CD4-positive, alpha-beta T cell treated with Interleukin-2 at 100 ng/mL for 4 hours (primary cell): ENCODE measurements at places on chromosomes 6 and 20.

DNA sequence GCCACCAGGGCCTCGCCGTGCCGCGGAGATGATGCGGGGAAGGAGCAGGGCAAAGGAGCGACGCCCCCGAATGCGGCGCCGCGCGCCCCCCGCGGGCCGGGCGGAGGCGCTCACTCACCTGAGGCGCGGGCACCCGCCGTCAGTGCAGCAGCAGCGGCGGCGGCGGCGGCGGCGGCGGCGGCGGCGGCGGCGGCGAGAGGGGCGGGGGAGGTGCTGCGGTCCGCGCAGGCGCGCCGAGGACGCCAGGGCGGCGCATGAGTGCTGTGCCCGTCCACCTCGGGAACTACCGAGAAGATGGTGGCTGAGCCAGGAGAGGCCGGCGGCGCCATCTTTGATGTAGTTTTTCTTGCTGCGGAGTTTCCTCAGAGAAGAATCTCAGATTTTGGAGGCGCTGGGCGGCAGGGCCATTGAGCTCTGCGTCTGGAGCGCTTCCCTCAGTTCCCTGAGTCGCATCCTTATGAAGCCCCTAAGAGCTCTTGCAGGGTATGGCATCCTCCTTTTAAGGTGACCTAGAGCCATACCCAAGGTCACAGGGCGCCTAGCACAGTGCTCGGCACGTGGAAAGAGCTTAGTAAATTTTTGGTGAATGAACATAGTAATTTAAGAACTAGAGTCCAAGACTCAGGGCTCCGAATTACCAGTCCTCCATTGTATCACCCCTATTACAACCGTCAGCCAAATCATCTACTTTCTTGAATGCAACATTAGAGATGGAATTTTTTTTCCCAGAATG lies at the start of gene NDRG3:
Gene NDRG3, minus strand, starts transcription at position 164 of the 733 bp plus-strand sequence. CDS start 24,355 bp downstream, outside the sequence.
- peak; percentile 95 for DNase-seq

DNA sequence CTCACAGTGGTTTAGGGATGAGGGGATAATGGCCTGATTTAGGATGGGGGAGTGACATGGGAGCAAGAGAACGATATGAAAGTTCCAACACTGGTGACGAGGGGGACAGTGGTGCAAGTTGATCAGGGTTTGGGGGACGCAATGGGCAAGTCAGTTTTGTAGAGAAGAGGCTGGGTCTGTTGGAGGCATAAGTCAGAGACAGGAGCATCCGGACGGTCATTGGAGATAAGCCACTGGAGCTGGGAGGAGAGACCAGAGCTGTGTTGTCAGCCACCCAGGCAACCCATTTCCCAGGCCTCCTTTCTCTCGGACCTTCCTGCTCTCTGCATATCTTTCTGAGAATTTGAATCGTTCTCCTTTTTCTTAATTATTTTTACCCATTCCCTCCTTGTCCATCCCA lies 9.5 kb downstream of the DNPH1 start:
- DNase-seq = no peak

- DNase-seq = no peak
Measured at GRCh38 chr20:34362502-34363061, 491 bp upstream of the ITCH start.

DNA sequence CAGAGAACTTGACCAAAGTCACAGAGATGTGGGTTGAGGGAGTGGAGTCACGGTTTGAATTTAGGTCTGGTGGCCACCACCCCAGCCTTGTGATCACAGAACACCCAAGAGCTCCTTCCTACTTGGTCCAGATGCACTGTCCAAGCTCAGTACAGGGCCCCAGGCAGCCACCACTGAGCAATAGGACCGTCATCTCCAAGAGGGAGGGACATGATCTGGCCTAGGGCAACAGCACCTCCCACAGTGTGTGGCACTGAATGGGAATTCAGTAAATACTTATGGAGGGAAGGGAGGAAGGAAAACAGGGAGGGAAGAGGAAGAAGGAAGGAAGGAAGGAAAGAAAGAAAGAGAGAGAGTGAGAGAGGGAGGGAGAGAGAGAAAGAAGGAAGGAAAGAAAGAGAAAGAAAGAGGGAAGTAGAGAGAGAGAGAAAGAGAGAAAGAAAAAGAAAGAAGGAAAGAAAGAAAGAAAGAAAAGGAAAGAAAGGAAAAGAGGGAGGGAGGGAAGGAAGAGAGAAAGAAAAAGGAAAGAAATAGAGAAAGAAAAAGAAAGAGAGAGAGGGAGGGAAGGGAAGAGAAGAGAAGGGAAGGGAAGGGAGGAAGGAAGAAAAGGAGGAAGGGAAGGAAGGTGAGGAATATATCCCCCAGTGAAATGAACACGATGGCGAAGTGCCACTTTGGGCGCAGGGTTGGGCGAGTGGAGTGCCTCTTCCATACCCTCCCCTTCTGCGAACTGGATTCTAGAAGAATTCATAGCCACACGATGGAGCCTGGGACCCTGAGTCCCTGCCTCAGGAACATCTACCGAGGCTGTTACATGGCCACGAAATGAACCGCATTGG lies 243.7 kb downstream of the TFAP2C start:
- no peak for DNase-seq

DNA sequence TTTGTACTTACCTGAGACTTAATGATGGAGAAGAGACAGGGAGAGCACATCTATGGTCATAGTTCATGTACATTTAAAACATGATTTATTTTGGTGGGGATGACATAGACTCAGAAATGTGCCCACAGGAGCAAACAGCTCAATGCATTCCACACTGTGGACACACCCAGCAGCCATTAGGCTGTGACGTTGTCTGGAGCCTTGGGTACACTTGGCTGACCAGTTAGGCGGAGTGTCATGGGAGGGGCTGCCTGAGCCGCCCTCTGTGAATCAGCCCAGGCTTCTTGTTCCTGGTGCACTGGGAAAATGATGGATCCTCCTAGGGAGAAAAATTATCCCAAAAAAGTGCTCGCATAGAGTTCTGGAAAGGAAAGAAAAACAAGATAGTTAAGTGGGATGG lies 231.0 kb upstream of the GMDS start:
- no peak for DNase-seq

GRCh38 chr20:1388741-1389483 lies 3.9 kb downstream of the FKBP1A start:
- DNase-seq = peak; percentile 24

GRCh38 chr6:95544517-95545225 lies 32.7 kb upstream of the MANEA start:
- no peak for DNase-seq

DNA sequence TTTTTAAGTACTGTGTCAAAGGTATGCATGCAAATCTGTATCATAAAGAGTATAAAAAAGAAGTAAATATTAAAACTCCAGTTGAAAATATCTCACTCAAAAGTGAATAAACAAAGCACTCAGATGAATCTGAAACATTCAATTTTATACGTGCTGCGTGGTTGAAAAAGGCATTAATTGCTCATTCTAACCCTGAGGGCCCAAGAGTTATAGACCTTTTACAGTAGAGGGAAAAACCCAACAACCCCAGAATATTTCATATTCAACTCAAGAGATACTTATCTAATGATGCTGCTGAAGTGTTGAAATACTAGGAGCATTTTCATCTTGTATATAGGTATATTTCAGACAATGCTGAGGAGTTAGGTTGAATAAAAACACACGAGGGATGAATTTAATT lies 862.8 kb upstream of the CITED2 start:
- no peak for DNase-seq
